ENCODE measurements at places on chromosomes 2 and 18.

- no peak for DNase-seq
Observed at GRCh38 chr2:9690252-9690651, 59.5 kb upstream of the YWHAQ start.

GRCh38 chr2:19355416-19355821, 3.0 kb downstream of the OSR1 start:
- no peak for DNase-seq

GRCh38 chr2:43379494-43379893, 153.1 kb upstream of the ZFP36L2 start:
- no peak for DNase-seq

DNA sequence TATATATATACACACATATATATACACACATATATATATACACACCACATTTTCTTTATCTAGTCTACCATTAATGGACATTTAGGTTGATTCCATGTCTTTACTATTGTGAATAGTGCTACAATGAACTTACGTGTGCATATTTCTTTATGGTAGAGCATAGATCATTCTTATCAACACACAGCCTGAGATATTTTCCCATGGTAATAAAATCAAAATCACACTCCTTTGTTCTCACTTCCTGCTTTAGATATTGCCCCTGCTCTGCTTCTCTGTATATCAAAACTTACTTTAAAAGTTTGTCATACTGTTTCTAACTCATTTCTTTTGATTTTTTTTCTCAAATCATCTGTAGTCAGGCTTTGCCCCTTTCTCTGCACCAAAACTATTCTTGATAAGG, 119.9 kb downstream of the DCC start:
- DNase-seq, result no peak

DNA sequence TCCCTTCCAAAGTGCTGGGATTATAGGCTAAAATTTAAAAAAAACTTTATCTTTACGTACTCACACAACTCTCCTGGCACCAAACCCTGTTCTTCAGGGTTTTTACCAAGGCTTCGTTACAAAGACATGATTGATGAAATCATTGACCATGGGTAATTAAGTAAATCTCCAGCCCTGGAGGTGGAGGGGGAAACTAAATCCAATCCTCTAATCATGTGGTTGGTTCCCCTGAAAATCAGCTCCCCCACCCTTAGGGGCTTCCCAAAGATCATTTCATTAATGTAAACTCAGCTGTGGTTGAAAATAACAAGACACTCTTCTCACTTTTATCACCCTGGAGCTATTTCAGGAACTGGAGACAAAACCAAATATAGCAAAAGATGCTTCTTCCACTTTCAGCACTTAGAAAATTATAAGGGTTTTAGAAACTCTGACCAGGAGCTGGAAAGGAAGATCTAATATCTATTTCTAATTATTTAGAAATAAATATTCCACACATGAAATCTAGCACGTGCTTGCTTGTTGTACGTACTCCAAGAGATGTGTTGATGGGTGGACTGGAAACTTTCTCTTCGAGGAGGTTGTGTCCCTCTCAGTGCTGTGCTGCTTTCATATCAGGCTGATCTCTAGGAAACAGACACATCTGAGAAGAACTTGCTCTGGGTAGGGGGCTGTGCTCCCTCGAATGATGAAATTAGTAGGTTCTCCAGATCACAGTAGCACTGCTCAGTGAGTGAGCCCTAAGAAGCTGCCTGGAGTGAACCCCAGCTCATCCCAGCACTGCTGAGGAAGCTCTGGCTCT, 67.2 kb downstream of the SMAD4 start:
- DNase-seq, result no peak

DNA sequence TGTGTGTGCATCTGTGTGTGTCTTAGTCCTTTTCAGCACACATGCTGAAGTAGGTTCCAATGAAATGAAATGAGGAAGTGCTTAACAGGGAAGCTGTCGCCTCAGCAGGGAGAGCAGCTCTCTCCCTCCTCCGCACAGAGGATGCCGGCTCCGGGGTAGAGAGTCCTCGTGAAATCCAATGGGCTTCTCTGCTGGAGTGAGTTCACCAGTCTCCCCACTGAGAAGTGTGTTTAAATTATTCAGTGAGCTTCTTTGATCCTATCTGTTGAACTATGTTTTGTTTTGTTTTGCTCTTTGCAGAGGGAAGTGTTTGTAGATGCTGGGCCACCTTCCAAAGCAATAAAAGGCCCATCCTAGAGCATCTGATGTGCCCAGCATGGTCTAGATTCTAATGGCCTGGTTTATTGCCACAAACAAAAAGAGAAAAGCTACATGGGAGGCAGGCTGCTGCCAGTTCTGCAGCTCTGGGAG, 6.7 kb downstream of the PPP1R7 start:
- peak; percentile 39 for DNase-seq

DNA sequence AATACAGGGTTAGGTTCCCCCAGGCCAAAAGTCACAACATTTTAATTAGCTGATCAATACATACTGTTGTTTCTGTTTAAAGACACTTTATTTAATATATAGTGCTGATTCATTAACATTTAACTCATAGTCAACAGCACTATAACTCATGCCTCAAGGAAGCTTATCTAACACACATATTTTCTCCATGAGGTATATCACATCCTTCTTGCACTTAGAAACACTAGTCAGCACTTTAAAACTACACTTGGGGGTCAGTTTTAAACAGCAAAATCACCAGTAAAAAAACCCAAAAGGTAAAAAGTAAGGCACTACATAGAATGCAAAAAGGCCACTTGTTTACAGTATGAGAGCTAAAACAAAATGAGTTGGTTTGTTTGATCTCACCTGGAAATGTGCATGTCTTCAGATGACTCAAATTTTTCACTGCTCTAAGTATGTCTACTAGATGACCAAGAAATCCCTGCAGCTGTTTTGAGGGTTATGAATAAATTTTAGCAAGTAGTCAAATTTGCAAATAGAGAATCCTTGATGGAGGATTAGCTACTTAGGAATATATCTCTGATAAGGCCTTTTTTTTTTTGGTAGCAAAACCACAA, 54.1 kb upstream of the EPB41L5 start:
- DNase-seq, result no peak

DNA sequence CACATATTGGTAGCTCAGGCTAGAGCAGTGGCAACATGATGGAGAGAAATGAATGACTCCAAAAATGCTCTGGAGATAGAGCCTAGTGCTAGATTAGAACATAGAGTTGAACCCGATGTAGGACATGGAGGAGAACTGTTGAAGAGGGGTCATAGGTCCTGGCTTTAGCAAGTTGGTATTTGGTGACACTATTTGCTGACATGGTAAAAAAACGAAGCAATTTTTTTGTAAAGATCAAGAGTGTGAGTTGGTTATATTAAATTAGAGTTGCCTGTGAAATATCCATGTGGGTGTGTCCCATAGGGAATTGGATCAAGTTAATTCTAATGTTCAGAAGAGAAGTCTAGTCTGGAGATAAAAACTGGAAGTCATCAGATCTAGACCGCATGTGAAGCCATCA, 143.0 kb upstream of the RASGRP3 start:
- no peak for DNase-seq

GRCh38 chr2:47179388-47179787, 24.3 kb upstream of the STPG4 start:
- no peak for DNase-seq

DNA sequence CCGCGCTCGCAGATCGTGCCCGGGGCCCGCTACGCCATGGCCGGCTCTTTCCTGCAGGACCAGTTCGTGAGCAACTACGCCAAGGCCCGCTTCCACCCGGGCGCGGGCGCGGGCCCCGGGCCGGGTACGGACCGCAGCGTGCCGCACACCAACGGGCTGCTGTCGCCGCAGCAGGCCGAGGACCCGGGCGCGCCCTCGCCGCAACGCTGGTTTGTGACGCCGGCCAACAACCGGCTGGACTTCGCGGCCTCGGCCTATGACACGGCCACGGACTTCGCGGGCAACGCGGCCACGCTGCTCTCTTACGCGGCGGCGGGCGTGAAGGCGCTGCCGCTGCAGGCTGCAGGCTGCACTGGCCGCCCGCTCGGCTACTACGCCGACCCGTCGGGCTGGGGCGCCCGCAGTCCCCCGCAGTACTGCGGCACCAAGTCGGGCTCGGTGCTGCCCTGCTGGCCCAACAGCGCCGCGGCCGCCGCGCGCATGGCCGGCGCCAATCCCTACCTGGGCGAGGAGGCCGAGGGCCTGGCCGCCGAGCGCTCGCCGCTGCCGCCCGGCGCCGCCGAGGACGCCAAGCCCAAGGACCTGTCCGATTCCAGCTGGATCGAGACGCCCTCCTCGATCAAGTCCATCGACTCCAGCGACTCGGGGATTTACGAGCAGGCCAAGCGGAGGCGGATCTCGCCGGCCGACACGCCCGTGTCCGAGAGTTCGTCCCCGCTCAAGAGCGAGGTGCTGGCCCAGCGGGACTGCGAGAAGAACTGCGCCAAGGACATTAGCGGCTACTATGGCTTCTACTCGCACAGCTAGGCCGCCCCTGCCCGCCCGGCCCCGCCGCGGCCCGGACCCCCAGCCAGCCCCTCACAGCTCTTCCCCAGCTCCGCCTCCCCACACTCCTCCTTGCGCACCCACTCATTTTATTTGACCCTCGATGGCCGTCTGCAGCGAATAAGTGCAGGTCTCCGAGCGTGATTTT, 7.6 kb downstream of the TBR1 start:
- no peak for DNase-seq

GRCh38 chr2:221289389-221289788, 282.7 kb downstream of the EPHA4 start:
- no peak for DNase-seq

DNA sequence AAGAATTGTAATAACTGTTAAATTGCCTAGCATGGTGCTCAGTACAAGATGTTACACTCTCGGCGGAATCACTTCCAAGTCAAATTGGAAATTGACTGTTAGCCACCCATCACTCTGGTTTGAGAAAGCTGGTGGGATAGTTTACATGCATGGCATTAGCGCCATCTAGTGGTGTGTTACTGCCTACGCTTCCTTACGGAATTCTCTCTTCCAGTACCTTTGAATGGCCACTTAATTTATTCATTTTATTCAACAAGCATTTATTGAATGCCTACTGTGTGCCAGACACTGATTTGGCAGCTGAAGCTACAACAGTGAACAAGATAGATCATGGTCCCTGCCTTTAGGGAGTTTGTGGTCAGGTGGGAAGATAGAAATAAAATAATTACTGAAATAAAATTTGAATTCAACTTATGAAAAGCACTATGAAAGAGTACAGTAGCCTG, 171.2 kb downstream of the TMEM247 start:
- peak; percentile 51 for DNase-seq

- no peak for DNase-seq
Observed at GRCh38 chr2:239255628-239256349, 145.0 kb downstream of the HDAC4 start.

- DNase-seq, result no peak
Observed at GRCh38 chr2:98915751-98916358, 20.2 kb downstream of the CRACDL start.

DNA sequence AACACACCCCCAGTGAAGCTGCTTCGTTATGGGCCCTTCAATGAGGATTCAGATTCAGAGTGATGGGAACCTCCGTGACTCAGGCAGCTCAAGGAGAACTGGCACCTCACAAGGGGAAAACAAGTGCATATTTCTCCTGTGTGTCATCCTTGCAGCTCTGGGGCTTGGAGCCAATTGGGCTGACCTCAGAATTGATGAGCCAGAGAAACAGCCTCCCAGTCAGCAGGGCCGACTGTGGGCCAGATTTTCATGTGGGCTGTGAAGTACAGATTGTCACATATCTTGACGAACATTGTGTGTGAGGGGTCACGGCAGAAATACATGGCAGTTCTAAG, 189.6 kb upstream of the SP5 start:
- no peak for DNase-seq

DNA sequence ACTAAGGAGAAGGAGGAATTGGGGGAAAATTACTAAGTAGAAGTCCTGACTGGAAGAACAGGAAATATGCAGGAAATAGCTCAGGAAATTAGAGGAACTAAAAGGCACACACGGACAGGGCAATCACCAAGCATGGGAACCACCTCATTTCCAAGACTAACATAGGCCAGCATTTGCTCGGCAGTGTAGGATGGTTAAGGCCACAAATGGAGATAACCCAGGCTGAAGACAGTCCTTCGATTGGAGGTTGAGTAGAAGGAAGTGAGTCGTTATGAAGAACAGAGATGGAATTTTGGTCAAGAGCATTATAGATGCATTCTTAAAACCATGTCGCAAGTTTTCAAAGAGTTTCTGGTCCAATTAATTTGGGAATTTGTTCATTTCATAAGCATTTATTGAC, 401.4 kb downstream of the ALK start:
- no peak for DNase-seq

DNA sequence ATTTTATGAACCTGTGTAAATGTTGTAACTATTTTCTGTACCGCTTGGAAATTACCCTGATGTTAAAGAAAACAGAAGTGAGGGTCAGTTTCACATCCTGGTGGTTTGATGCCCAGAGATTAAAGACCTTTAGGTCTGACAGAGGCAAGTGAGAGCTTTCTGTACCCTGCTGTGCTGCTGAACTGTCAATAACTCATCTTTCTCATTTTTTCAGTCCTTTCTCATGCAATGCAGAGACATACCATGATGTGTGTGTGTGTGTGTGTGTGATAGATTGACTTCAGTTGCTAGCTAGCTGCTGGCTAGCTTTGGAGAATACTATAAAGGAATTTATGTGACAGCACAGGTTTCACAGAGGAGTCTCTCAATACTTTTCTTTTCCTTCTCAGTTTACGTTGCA, 2025.6 kb upstream of the LRRTM1 start:
- DNase-seq, result no peak

DNA sequence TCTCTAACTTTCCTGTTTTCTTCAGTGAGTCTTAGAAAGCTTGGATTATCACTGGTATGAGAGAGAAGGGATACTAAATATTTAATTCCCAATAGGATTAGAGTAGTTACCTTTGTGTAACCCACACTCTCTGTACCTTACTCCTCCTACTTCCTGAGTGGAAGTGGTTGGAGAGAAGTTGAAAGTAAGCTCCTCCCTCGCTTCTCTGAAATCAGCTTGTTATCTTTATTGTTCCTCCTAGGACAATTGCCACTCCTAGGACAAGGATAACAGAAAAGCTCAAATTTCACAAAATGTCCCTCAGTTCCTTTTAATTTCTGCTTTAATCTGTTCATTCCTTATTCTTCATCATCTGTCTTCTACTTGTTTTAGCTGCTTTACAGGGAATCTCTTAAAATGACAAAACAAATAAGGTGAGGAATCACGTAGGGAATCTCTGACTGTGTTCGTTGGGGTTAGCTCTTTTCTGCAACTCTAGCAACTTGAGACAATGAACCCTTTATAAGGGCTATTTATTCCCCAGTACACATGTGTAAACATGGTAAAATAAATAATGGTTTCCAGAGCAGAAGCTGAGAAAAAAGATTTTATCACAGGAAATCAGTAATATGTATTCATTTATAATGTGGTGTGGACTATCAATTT, 8.6 kb downstream of the ITPRID2 start:
- DNase-seq, result no peak

DNA sequence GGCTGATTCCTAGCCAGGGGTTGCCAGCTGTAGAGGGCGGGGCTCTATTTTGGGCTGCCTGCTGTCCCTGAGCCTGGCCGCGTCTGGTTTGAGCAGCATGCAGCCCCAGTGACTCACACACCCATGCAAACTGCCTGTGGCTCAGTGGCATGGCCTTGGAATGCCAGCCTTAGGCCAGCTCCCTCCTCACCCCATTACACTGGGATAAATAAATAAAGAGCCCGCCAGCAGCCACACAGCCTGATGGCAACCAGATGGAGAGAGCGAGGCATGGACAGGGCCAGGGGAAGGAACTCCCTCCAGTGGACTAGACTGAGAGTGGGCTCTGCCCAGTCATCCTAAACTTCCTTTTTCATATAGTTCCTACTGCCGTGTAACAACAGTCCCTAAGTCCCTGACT, 18.3 kb downstream of the NHEJ1 start:
- no peak for DNase-seq

GRCh38 chr2:139403948-139404347, 623.8 kb upstream of the NXPH2 start:
- DNase-seq, result no peak

GRCh38 chr2:119739580-119740255, 20.0 kb upstream of the PTPN4 start:
- DNase-seq, result no peak
